NCI-H1436 treated with DMSO at 0.1 percent for 48 hours (cell line): ENCODE measurements at places on chromosomes 16 and 17.

- no peak for DNase-seq
Observed at GRCh38 chr17:7887038-7887481, 1.5 kb upstream of the CHD3 start.

DNA sequence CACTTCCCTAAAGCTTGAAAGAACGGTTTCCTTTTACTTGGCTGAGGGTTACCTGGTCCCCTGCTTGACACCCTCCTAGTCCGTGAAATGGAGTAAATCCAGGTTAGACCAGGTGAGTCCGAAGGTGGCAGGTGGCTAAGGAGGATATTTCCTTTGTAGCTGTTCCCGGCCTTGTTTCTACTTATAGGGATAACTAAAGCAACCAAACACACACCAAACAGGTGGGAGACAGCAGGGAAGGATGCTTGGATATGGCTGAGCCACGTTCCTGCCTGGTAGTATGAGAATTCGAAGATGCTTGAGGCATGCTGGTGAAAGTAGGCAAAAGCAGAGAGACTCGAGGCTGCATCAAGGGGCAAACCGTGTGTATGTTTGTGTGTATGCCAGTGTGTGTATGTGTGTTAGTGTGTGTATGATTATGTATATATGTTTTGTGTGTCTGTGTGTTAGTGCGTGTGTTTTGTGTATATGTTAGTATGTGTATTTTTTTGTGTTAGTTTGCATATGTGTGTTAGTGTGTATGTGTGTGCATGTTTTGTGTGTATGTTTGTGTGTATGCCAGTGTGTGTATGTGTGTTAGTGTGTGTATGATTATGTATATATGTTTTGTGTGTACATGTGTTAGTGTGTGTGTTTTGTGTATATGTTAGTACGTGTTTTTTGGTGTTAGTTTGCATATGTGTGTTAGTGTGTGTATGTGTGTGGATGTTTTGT is 28.9 kb downstream of the RBFOX1 start:
- DNase-seq: no peak

DNA sequence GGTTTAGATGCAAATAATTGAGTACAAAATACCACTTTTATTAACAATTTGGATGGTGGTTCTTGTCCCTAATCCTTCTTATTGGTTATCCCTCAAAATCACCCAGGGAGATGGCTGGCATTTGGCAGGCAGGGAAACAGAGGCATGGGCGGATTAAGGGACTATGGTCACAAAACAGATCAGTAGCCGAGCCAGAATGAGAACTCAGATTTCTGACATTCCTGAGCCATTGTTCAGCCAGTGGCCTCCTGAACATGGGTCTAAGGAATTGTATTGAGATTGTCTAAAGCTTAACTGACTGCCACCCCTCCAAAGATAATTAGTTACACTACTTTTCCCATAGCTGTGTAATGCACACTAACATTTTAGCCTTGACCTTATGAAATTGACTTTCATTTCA is 88.4 kb downstream of the CHD9NB start:
- DNase-seq: no peak

- no peak for DNase-seq
Observed at GRCh38 chr16:47643323-47644000, 182.3 kb downstream of the PHKB start.

- DNase-seq: no peak
Observed at GRCh38 chr16:35506898-35507194, 2047.4 kb downstream of the TP53TG3F start.
